ENCODE measurements at places on chromosomes 1 and 21.

DNA sequence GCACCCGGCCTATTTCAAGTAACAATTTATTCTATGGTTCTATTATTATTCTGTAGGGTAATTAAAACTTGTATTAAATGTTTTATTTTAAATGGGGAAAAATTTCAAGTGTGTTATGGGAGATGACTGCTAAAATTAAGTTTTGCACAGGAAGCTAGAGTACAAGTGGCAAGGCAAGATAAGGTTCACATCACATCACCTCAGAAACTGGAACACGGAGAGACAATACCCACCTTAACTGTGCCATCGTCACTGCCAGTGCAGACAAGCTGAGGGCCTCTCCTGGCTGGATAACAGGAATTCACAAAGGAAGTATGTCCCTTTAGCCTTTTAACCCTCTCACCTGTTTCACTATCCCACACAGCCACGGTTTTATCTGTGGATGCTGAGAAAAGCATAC lies 7.6 kb downstream of the SNRNP40 start:
- no peak for DNase-seq

DNA sequence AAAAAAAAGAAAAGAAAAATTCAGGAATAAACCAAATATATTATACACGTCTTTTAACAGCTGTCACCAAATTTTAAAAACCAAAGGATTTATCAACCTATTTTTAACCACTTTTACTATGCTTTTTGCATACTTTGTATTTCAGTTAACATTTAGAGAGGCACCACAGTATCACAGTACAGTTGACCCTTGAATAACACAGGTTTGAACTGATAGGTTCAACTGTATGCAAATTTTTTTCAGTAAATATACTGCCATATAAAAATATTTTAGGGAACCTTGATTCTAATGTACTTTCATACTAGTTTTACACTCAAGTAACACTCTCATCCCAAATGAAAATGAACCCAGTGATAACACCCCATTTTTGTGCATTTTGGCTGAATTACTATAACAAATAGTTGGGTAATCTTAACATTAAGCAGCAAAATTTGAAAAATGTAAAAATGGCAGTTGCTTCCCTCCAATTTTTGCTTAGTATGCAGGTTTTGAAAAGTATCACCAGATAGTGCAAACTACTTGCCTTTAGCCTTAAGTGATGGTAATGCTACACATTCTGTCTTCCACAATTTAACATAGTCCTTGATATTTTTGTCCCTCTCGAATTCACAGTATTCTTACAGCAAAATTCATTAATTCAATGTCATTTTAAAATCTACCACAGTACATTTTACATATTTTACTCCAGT lies 10.8 kb upstream of the ADCY10 start:
- DNase-seq, result no peak

- DNase-seq, result no peak
Observed at GRCh38 chr1:119731060-119731459, 19.3 kb downstream of the PHGDH start.

GRCh38 chr21:45523411-45524101 lies 18.7 kb downstream of the SLC19A1 start:
- DNase-seq, result no peak

- DNase-seq, result no peak
Observed at GRCh38 chr1:94236630-94237290, 624 bp downstream of the ARHGAP29 start.

GRCh38 chr1:235925016-235925415 lies 58.3 kb upstream of the LYST start:
- no peak for DNase-seq

DNA sequence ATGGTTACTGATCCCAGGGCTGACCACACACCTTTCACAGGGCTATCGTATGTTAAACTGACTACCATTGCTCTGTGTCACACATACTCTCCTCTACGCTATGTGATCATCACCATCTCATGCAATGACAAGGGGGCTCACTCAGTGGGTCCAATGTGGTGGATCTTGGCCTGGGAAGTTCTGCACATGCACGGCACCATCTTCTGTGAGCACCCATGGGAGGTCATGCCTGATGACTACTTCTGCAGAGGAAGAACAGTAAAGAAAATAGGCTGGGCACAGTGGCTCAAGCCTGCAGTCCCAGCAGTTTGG lies 60.0 kb upstream of the FOXD3 start:
- no peak for DNase-seq

GRCh38 chr1:22452481-22452957 lies 868 bp downstream of the ZBTB40 start:
- DNase-seq, result no peak

DNA sequence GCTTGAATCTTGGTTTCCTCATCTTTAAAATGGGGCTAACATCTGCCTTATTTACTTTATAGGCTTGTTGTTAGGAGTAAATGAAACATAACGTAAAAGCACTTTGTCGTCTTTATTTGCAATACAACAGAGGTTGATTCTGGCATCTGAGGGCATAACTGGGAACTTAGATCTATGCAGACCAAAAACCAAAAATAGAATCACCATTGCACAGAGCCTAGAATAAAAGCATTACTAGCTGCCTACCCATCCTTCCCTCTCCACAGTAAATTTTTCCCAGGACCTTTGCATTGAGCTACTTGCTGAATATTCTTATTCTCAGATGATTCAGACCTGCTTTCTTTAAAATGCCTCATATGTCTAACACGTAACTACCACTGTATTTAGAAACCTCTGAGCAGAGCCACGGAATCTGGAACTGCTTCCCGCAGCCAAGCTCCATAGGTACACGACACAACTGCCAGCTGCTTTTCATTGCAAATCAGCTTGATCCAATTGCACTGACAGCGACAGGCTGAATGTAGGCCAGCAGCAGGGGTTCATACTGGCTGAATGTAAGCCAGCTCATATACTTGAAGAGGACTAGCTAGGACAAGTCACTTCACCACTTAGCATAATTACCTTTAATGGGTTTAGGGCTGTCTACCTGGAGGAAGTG lies 33.2 kb upstream of the SERBP1 start:
- DNase-seq, result no peak

Measured in stimulated activated CD4-positive, alpha-beta T cell treated with anti-CD3 and anti-CD28 coated beads, Interleukin-12 subunit alpha, Interleukin-12 subunit beta, amount 100 ng/mL, for 4 hours (primary cell).